ENCODE measurements at places on chromosomes 7 and 10.

DNA sequence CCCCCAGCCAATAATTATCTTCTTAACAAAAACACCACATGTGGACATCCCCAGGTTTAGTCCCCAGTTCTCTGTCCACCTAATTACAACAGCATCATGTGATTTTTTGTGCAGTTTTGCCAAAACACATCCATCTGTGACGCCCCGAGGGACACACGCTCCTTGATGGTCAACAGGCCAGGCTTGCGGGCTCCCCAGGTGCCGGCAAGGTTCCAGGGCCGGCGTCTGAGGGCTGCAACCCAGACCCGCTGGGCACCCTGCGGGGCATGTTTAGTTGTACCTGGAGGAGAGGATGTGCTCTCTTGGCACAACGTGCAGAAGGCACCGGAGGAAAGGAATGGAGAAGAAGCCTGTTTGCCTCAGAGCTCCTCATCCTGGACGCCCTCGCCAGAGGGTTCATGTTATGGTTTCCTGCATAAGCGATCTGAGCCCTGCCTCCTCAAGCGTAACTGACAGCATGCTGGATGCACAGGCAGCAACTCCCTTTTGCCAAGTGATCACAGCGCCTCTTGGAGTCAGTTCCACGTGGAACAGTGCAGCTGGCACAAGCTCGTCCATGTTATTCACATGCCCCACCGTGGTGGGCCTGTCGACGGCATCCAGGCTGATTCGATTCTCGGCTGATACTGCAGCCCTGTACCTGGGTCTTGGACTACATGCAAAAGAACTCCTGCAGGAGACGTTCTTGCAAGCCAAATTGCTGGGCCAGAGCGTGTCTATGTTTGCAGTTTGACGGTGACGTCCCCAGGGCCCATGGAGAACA is 41.6 kb downstream of the JAKMIP3 start:
- no peak for DNase-seq

- DNase-seq: no peak
These were observed 1.8 kb upstream of the CLCN1 start for GRCh38 chr7:143314127-143314526.

- no peak for DNase-seq
These were observed 238.9 kb upstream of the PLXNA4 start for GRCh38 chr7:132815130-132815529.

GRCh38 chr10:42594246-42594650 is 44.1 kb downstream of the ZNF33B start:
- no peak for DNase-seq

- DNase-seq: no peak
These were observed 9.5 kb upstream of the NPFFR1 start for GRCh38 chr10:70293169-70293843.

DNA sequence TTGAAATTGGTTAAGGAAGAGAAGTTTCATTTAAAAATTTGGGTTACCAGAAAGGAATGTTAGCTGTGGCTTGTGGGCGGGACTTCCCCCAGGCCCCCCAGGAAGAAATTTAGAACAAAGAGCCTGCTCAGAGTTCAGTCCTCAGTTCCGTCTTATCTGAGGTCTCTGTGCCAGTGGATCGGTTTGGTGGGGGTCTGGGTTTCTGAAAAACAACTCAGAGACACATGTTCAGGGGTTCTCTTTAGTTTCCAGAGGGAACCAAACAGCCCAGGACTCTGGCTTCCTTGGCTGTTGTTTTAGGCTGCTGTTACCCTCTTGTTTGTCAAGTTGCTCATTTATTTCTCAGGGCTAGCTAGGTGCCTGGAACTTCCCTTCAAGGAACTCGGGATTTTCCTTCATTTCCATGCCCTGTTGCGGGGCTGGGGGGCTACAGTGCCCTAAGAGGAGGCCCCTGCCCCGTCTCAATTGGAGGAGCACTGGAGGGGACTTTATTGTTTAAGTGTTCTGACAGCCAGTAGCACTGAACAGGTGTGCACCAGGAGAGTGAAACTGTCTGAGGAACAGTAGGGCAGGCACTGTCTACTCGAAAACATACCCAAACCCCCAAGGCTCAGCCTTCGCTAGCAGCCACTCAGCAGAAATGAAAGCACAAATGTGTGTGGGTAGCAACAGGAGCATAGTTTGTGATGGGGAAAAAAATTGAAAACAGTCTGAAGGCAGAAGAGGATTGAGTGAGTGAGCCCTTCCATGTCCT is 59.9 kb downstream of the ALOX5 start:
- no peak for DNase-seq

DNA sequence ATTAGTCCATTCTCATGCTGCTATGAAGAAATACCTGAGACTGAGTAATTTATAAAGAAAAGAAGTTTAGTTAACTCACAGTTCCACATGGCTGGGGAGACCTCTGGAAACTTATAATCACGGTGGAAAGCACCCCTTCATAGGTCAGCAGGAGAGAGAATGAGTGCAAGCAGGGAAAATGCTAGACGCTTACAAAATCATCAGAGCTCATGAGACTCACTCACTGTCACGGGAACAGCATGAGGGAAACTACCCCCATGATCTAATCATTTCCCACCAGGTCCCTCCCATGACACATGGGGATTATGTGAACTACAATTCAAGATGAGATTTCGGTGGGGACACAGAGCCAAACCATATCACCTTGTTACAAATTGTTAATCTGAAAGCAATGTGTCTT is 15.8 kb downstream of the TAS2R39 start:
- no peak for DNase-seq

DNA sequence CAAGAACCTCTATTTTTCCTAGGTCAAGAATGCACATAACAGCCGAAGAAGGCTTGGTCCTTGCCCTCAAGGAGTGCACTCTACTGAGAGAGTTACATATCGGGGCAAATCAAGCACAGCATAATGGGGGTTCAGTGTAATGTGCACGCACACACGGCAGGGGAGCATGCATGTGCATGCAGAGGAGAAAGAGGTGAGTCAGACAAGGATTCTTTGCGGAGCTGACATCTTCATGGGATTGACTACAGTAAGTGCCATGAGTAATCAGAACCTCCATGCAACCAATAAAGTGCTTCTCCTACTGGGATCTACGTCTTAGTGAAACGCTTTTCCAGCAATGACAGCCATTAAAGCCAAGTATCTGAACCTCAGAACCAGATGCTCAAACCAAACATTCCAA is 123.6 kb downstream of the RNF216 start:
- no peak for DNase-seq

GRCh38 chr7:25272265-25272664 is 44.0 kb upstream of the NPVF start:
- no peak for DNase-seq

- DNase-seq: no peak
These were observed 14.3 kb downstream of the MMS19 start for GRCh38 chr10:97483921-97484320.

GRCh38 chr7:137757146-137757925 is 89.4 kb downstream of the DGKI start:
- no peak for DNase-seq

DNA sequence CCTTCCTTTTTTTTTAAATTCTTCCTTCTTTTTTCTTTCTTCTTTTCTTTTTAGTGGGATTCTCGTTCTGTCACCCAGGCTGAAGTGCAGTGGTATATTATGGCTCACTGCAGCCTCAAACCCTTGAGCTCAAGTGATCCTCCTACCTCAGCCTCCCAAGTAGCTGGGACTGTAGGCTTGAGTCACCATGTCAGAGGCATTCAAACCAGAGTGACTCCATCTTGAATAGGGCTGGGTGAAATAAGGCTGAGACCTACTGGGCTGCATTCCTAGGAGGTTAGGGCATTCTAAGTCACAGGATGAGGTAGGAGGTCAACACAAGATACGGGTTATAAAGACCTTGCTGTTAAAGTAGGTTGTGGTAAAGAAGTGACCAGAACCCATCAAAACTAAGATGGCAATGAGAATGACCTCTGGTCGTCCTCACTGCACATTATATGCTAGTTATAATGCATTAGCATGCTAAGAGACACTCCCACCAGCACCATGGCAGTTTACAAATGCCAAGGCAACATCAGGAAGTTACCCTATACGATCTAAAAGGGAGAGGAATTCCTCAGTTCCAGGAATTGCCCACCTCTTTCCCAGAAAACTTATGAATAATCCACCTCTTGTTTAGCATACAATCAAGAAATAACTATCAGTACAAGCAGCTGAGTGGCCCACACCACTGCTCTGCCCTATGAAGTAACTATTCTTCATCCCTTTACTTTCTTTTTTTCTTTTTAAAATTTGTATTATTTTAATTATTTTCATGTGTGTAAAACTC is 99.0 kb upstream of the ITGB1 start:
- DNase-seq: no peak

- DNase-seq: no peak
These were observed 10.6 kb downstream of the IFIT5 start for GRCh38 chr10:89425000-89425399.

DNA sequence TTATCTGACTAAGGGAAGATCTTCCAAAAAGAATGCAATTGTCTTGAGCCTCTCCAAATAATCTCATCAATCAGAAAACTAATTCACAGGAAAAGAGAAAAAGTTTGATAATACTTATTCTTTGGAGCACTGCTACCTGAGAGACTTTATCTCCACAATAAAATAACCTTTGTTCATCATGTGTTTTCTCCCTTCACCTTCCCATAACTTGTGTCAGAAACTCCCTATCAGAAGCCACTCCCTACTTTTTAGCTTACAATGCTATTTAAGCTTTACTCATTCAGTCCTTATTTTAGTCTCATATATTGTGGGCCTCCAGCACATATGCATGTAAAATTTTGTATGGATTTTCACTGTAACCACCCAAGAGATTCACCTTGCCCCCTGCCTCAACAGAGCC is 998 bp downstream of the CYP3A43 start:
- no peak for DNase-seq

GRCh38 chr10:129800796-129801340 is 163.2 kb downstream of the EBF3 start:
- DNase-seq: no peak

DNA sequence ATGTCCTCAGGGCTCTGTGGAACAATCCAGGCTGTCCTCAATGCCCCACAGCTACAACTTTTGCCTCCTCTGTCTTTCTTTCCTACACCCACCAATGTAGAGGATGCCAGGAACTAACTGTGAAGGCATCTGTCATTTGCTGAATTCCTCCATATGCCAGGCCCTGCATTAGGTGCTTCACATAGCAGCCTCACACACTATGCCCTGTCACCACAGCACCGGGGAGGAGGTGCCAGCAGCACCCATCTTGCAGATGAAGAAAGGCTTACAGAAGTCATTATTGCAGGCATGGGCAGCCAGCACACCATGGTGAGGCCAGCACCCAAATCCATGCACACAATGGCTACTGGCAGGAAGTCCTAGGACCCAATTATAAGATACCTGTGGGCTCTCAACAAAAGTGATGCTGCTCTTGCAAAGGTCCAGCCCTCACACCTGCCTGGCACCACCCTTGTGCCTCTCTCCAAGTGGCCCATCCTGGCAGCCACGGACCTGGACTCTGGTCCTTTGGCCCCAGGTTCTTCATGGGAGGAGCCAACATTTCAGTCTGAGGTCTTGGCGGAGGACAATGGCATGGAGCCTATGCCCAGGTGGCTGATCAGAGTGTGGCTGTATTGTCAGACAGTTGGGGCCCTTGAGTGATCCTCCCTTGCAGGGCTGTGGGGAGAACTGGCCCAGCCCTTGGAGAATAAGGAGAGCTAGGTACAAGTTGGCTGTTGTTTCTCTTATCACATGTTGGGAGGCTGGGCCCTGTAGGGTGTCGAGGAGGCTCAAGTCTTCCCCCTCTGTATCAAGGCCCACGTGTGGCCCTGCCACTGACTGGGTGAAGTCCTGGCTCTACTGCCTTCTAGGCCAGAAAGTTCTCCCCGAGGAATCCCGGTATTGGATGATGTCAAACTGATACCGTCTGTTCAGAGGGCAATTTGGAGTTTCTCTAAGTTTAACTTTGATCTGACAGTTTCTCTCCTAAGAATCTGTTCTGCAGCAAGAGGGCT is 14.4 kb upstream of the MYL7 start:
- no peak for DNase-seq

DNA sequence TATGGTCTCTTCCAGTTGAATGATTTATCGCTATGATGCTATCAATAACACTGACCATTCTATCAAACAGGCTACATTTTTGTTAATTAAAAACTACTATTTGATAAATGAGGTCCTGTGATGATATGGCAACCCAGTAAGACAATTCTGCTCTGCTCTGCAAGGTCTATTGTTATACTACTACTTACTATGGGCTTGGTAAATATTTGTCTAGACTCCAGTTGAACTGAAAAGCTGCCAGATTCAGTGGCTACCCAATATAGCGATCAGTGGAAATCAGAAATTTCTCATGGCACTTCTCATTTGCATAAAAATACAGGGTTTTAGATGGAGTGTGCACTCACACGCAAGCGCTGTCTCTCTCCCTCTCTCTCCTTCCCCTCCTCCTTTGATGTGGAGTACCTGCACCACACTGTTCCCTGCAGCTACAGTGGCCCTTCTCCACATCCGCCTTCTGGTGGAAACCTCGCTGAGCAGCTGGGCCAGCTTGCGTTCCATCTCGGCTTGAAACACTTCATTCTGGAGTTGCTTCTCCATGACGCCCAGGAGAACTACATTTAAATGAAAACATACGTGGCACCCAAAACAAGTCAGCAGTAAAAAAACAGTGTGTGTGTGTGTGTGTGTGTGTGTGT is 77.9 kb downstream of the KIAA1549 start:
- peak; percentile 51 for DNase-seq

DNA sequence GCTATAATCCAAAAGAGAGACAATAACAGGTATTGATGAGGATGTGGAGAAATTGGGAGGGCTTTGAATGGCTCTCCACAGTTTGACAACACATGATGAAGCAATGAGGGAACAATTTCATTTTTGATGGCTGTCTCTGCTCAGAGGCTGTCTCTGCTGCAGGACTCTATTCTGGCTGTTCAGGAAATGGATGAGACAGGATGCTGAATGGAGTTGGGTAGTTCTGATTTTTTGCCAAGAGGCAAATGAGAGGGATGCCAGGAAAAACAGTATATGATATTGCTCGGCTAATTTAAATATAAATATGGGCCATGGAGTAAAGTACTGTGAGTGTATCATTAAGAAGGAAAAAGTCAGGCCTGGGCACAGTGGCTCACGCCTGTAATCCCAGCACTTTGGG is 16.8 kb downstream of the APBB1IP start:
- no peak for DNase-seq

DNA sequence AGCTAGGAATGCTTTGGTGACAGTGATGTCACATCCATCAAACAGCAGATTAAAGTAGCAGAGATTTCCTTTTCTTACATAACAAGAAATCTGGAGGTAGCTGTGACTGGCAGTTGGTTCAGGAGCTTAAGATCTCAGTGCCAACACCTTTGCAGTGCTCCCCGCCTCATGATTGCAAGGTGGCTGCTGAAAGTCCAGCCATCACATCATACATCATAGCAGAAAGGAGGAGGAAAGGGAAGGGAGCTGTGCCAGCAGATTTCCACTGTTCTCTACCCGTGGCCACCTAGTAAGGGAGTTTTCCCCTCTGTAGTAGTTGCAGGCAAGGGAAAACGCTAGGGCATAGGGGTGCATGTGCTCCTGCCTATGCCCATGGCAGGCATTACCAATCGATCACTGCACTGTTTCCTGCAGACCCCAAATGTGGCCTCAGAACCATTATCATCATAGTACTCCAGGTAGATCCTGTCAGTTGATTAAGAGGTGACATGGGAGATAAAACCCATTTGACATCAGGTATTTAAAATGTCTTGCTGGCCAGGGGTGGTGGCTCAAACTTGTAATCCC is 57.9 kb upstream of the GTF2IRD1 start:
- no peak for DNase-seq

GRCh38 chr7:122046402-122046801 is 97.6 kb downstream of the AASS start:
- no peak for DNase-seq
